Thyroid gland (tissue), 4 donors: ENCODE measurements at places on chromosomes 6 and 20.
A peak's percentile ranks its signal among the peaks of the same experiment; 100 is the strongest.

- no peak for DNase-seq
Observed at GRCh38 chr20:44355498-44356352, at the start of gene HNF4A. TSS of gene HNF4A (plus strand) at chr20:44355699. CDS start at chr20:44355805, 106 bp downstream.

GRCh38 chr20:18321976-18322950 lies 33.9 kb downstream of the ZNF133 start:
- no peak for DNase-seq

- no peak for DNase-seq
Observed at GRCh38 chr6:39495640-39496039, 173.1 kb upstream of the KCNK16 start.

DNA sequence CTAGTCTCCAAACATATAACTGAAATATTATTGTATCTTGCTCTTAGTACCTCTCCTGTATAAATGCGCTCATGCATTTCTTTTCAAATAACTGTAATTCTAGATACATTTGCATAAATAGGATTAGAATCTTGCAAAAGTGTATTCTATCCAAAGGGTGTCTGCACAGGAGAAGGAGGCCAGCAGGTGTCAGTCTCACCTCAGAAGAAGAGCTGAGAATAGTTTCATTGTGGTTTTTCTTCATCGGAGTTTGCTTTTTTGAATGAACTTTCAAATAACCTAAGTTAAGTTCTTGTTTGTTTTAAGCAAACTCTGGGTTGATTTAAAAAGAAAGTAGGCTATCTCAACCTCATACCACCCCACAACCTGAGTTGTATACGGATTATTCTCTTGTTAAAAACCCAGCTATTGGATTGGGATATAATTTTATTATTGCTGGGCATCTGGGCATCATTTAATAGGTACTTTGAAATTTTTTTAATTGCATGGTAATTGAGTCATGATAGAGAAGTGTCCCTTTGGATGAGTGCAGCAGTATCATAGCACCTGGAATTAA lies 125.0 kb upstream of the MLIP start:
- peak; percentile 67 for DNase-seq

DNA sequence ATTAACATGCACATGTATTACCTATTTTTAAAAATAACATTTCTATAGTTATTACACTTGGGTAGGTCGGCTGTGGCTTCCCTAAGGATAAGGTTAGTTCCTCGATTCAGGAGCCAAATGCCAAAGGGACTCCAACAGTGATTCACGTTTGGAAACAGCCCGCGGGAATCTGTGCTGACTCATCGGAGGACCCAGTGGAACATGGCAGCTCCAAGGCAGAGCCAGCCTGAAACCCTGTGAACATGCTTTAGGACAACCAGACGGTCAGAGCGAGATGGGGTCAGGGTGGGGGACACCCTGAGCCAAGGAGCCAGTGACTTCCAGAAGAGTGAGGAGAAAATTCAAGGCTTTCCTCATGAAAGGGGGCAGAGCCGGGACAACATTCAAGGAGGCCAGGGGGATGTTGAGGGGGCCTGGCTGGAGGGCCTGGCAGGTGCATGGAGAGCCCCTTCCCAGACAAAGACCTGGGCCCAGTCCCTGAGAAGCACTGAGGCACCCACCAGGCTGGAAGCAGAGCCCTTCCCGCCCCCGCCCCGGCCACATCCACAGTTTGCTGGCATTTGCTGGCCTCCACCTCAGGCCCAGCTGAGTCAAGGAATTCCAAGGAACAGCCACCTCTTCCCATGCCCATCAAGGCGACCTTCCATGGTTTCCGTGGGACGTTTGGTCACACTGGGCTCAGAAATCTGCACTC lies 133.2 kb downstream of the SNX5 start:
- no peak for DNase-seq

GRCh38 chr6:105136431-105137350 lies 43.1 kb downstream of the POPDC3 start:
- peak; percentile 43 for DNase-seq

- no peak for DNase-seq
Observed at GRCh38 chr6:131807321-131807643, 538 bp upstream of the ENPP1 start.

DNA sequence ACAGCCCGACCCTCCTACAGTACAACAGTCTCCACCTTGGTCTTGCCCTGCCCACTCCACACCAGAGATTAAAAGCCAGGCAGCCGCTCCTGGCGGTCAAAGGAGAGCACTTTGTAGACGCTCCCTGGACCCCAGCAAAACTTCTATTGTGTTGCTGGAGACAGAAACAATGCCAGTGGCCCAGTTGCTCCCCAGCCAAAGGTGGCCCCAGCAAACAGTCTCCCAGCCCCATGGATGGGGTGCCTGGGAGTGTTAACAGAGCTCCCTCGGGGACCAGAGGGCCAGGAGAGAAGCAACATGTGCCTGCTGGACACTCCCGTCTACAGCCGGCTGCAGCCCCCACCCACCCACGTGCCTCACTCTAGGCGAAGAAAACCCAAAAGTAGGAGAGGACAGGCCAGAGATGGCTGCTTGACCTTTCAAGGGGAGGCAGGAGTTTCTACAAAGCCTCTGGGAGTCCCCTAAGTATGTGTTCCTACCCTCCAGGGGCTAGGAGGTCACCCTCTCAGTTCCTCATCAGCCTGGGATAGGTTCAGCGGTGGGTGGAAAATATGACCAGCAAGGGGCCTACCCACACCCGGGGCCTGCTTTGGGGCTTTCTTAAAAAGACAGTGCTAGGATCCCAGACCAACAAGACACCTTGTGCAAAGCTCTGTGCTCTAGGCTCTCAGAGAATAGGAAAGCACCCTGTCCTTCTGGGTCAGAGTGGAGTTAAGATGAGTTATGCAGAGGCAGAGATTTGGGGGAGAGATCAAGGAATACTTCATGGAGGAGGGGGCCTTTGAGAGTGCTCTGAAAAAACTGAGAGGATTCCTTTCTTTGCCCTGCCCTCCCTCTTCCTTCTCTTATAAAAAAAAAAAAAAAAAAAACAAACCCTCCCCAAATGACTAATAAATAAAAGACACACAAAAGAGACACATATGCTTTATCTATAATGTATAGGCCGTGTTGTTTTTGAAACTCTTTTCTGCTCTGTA lies 19.0 kb upstream of the PREX1 start:
- DNase-seq: no peak

DNA sequence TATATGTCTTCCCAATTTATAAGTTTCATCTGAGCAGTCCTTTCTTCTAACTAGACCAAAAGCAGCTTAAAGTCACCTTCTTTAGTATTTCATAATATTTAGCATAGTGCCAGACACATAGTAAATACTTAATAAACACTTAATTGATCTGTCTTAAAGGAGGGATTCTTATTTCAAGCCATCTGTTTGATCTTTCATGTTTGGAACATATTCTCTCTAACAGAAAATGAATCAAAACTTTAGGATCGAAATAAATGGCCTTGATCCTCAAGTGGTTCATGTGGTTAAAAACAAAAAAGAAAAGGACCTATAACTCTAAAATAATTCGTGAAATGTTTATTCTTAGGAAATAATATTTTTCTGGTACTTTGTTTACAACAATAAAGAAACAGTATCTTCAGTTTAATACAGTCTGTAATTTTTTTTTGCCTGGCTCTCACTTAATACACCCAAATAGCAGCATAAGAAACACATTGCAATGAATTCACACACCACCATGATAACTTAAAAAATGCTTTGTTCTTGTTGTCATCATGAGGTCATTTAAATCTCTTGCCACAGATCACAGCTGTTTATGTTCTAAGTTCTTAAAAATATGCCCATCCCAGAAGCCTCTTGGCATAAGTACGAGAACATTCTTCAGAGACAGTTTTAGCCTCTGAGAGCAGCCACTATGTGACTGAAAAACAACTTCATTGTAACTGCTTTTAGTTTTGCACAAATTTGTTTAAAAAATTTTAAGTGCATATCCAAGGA lies 48.1 kb downstream of the ESF1 start:
- DNase-seq: no peak

- DNase-seq: no peak
Observed at GRCh38 chr20:47204008-47204849, 152.3 kb downstream of the ZMYND8 start.

DNA sequence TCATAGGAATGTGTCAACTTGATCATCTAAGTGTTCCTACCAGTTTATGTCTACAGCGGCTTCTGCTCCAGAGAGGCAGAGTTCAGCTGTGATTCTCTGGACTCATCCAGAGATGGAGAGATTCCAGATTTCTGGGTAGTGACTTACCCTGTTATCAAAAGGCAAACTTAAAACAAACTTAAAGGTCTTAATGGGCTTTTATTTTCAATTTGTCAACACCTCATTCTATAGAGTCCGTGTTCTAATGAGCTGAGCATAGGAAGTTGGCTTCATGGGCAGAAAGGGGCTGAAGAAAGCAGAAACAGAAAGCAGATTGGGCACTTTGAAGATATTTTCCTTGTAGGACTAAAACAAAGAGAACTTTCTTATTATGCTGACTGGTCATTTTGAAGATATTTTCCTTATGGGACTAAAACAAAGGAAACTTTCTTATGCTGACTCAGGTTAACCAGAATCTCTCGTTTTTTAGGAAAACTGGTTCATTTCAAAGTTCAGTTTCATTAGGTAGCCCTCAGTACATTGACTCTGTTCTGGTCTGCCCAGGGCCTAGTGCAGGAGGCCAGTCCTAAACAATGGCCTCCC lies 185.1 kb downstream of the CDH26 start:
- no peak for DNase-seq

GRCh38 chr20:48656661-48657211 lies 171.1 kb downstream of the PREX1 start:
- DNase-seq: no peak

GRCh38 chr20:52003415-52003814 lies 188.2 kb downstream of the ZFP64 start:
- no peak for DNase-seq

GRCh38 chr20:54479138-54479906 lies 3.9 kb downstream of the DOK5 start:
- no peak for DNase-seq

DNA sequence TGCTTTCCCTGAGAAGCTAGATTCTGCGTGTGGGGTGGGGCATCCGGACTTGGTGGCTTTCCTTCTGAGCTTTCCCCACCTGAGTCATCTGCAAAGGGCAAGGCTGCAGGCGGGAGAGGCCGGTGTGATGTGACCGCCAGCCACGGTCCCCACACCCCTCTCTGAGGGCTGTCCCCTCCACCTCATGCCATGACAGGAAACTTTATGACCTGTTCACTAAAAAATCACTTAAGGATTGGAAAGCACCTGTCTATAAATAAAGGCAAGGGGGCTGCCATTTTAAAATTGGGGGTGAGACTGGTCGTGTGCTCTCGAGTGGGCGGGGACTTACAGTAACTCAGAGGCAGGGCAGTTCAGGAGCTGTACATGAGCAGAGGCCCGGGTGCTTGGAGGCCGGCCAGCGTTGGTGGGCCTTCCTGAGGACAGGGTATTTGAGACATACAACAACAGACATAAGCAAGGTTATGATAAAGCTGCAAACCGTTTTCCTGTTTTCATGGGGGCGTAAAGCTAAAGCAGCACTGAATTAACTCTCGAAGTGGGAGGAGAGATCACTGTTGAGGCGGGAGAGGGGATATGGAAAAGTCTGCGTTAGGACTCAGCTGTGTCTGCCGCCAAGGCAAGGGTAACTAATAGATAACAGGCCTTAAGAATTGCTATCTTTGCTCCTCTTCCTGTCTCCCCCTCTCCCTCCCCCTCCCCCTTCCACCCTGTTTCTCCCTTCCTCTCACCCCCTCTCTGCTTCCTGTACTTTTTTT lies 16.1 kb upstream of the SERPINB1 start:
- DNase-seq: no peak

- no peak for DNase-seq
Observed at GRCh38 chr6:19608546-19608945, 228.6 kb upstream of the ID4 start.

DNA sequence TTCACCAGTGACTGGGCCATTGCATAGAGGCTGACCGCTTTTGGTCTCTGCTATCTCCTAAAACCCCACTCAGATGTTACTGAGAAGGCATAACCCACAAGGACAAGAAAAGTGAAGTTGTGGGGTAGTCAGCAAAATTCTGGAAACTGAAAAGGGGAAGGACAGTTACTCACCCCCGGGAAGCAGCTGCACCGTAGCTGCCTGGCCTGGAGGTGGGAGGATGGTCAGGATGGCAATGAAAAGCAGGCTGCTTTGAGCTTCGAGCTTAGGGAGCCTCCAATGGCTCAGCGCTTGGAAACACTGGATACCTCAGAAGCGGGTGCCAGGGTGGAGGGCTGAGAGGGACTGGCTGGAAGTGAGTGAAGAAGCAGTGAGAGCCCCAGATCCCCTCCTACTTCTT lies 56.0 kb downstream of the KCNK5 start:
- no peak for DNase-seq

- no peak for DNase-seq
Observed at GRCh38 chr20:49907405-49908257, 7.7 kb downstream of the SPATA2 start.

DNA sequence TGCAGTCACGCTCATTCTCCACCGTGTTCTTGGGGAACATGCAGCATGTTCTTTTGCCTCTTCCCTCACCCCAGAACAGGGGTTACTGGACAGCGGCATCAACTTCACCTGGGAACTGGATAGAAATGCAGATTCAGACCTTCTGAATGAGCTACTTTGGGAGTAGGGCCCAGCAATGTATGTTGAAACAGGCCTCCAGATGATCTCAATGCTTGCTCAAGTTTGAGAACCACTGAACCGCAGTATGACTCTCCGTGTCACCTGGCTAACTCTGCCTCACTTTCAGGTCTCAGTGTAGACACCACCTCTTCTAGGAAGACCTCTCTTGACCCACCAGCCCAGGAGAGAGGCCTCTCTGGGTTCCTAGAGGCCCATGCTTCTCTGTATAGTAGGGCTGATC lies 4.9 kb downstream of the TRIB3 start:
- no peak for DNase-seq

DNA sequence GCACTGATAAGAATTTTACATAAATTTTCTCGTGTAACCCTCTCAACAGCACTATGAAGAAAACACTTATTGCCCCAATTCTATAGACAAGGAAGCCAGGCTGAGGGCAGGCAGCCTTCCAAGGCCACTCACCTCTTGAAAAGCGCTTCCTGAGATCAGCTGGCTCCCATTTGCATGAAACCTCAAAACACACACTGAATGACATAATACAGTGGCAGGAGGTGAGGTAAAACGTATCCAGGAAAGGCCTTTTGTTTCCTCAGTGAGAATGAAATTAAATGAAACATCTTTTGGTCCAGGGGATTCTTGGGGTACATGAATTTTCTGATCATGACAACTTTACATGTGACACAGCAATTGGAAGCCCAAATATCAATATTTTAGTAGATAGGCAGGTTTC lies 112.5 kb downstream of the WDR27 start:
- DNase-seq: peak; percentile 45

- no peak for DNase-seq
Observed at GRCh38 chr20:36644032-36644705, 1.8 kb downstream of the SLA2 start.

DNA sequence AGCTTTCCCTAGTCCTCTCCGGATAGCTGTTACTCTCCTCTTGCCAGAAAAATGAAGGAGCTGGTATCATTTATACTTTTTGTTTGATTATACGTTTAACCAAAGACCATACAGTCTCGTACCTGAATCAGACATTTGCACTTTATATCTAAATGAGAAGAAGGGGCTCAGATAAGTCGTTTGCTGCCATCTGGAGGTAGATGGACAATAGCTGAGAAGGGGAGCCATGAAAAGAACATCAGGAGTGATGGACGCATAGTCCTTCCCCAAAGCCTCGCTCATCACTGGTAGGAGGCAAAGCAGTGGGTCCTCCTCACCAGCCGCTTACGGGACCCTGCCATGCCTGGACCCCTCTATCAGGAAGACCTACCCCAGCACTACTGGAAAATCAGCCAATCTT lies 45.4 kb downstream of the RPF2 start:
- DNase-seq: no peak
